ENCODE measurements at places on chromosomes 1 and 21.

- DNase-seq: no peak
Observed at GRCh38 chr1:200506471-200506870, 96.6 kb upstream of the ZNF281 start.

GRCh38 chr21:36730291-36731281, 31.7 kb downstream of the SIM2 start:
- DNase-seq: no peak

GRCh38 chr1:163275222-163275621, 46.5 kb upstream of the NUF2 start:
- no peak for DNase-seq

GRCh38 chr1:38173157-38173831, 126.7 kb upstream of the POU3F1 start:
- no peak for DNase-seq

DNA sequence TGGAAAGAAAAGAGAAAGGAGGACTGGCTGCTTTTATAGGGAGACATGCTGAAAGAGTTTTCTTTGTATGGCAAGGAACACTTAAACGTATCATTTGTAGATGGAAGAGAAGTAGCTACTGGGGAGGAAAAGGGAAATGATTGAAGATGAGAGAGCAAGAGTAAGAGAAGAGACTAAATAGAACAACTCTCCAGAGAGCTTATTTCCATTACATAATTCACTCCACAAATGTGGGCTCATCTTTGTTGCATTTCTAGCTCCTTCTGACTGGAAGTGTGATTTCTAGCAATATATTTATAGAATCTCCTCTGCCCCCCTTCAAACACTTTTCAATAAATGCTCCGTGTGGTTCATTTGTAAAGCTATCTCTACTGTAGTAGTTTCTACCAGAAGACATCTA, 71.0 kb downstream of the ST6GALNAC5 start:
- DNase-seq: no peak
